ENCODE measurements at places on chromosomes 6 and 20.
A peak's percentile ranks its signal among the peaks of the same experiment; 100 is the strongest.

- DNase-seq, result peak; percentile 51
These were observed 86.5 kb upstream of the MRPS10 start for GRCh38 chr6:42304053-42304712.

DNA sequence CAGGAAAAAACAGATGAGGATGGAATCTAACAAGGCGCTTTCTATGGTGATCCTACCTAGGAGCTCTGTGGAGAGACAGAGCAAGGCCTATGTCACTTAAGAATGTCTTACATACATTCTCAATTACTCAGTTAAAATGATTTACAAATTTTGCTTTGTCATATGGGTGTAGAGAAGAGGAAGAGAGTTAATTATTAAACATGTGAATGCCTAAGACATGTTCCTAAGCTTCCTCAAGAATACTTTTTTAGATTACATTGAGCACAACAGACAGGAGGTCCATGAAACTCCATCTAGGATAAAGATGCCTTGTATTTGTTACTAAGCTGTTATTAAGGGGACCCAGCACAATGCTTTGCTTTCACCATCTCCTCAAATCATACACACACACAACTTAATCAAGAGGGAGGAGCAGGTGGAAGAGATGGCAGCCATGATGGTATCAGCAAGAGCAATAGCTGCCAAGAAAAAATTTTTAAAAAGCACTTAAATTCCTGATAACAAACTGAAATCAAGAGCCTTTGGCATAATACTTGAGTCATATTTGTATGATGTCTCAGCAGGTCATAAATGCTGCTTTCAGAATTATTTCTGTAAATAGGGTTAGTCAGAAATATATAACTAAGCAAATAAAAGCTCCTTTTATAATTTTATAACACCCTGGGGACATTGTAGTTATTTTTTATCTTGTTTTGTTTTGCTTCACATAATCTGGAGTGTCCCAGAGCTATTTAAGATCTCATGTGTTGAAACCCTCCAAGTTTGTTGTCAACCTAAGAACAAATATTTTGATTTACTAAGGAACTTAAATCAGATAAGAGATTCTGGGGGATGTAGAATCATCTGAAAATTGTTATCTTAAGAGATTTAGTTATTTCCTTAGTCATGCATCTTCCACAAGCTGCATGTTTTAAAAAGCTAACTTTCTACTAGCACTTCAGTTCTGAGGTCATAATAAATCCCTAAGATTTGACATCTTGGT lies 70.0 kb upstream of the CD2AP start:
- DNase-seq, result no peak

DNA sequence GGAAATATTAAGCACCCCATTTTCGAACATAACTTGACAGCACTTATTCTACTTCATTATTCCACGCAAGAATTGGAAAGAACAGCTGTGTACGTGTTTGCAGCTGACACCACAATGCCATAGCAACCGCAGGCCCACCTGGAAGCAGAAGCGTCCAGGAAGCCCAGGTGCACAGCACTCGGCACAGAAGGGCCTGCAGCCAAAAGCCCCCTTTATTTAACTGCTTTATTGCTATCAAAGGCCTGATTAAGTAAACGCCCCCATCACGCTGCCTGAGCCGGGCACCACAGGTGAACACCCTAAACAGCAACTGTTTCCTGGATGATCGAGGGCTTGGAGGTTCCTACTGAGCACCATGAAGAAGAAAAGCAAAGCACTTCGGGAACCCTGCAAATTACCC lies 6.3 kb downstream of the TAF4 start:
- peak; percentile 7 for DNase-seq

DNA sequence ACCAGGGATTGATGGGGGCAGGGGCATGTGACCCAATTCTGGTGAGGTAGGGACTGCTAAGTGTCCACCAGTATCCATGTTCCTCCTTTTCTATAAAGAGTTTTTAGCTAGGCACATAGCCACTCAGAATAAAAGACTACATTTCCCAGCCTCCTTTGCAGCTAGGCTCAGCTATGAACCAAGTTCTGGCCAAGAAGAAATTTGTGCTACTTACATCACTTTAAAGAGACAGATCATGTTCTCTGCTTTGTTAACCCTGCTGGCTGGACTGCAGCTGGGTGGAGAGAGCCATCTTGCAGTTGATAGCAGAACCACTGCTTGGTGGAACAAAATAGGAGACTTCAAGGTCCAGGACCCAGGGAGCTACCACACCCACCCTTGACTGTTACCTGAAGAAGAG lies 5.3 kb upstream of the CCM2L start:
- DNase-seq, result no peak

DNA sequence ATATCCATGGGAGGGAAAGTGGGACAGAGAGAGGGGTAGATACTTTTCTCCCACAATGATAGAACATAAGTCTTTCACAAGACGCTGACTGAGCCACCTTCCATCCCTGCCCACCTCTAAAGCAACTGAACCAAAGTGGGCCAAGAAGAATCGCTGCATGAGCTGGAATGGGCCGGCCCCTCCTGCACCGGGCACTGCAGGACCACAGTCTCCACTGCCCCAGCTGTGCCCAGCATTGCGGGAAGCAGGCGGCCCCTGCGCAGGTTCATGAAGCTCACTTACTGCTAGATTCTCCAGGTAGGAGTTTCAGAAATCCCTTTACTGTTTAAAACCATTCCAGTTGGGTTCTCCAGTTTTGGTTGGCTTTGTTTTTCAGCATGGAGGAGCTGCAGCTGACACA lies 32.0 kb upstream of the CST7 start:
- DNase-seq, result no peak

- no peak for DNase-seq
These were observed 148.7 kb downstream of the DOK5 start for GRCh38 chr20:54623991-54624569.

DNA sequence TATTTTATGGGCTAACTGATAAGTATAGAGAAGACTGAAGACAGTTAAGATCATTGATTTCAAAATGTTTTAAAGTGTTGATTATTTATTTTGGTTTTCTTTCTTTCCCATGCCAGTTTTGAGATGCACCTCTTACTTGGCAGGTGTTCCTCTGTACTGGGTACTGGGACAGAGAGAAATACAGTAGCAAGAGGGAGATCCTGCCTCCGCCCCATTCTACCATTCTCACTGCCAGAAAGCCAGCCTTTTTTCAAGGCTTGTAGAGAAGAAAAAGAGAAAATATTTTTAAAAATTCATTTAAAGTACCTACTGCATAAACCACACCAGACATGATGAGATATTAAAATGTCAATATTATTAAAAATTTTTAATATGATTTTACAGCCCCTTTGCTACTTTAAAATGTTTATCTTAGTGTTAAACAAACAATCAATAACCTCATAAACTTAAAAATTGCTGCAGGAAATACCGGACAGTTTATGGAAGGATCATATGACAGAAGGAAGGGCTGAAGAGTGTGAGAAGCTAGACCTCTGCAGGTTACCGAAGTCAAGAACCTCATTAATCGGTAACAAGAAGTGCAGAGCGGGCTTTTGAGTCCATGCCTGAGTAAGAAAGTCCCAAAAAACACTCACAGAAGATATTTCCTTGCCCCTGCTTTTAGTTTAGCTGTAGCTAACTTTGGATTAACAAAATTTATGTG lies 117.8 kb upstream of the ESR1 start:
- DNase-seq, result no peak

DNA sequence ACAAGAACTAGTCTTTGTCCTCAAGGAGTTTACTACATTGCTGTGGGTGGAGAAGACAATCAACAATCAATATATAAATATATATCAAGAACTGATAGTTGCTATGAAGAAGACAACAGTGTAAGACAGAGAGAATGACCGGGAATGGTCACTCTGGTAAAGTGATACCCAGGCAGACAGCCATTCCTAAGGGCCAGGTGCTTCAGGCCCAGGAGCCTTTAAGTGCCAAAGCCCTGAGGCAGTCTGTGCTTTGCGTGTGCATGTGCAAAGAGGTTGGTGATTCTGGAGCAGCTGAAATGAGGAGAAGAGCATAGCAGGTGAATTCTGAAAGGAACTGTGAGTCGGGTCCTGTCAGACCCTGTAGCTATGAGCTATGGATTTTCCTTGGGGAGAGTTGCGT lies 154.2 kb downstream of the DOK5 start:
- DNase-seq, result no peak

DNA sequence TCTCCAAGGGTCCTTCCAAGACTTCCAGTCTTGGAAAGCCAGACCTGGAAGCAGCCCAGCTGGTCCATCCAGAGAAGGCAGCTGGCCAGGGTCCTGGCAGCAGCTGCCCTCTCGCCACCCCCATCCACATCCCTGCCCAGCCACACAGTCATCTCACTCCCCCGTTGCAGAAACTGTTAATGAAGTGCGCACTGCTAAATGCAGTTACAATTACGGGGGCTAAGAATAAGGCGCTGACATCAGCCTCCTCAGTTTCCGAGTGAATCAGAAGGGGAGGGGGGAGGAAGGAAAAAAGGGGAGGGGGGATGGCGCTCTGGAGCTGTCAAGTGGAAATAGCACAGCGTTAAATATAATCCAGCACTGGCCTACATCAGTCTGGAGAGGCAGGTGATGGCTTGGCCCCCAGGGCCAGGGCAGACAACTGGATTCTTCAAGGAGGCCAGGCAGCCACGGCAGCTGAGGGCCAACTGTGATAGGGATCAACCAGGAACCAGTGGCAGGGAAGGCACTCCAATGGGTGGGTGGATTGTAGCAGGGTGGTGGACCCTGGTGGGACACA lies 6.9 kb downstream of the RIMS4 start:
- no peak for DNase-seq

DNA sequence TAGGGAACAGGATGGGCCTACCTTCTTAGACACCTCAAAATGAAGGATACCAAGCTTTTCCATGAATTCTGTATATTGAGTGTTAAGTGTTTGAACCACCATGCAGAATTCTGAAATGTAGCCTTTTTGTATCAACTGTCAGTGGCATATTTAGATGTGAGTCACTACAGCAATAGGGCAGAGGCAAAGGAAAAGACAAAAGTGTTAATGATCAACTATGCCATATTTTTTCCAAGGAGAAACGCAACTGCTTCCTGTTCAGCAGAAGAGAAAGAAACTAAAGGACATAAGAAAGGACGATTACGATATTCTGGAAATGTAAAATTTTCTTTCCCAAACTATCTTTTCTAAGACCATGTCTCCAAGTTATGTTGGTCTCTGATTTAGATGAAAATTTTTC lies 104.6 kb upstream of the RSPO3 start:
- DNase-seq, result no peak

DNA sequence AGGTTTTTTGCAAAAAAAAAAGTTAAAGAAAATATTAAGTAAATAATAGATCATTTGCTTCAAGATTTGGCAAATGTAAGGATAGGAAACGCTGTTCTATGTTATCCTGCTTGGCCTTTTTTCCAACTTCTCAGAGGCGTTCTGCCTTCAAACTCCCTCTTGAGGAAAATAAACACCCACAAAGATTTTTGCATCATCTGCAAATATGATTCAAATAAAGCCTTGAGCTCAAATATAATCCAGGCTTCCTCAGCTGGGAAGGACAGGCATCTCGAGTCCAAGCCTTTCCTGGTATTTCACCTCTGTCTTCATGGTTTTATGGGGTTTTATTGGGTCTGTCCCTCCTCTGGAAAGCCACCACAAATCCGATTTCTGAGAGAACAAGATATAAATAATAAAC lies 67.7 kb upstream of the PTPN1 start:
- no peak for DNase-seq

DNA sequence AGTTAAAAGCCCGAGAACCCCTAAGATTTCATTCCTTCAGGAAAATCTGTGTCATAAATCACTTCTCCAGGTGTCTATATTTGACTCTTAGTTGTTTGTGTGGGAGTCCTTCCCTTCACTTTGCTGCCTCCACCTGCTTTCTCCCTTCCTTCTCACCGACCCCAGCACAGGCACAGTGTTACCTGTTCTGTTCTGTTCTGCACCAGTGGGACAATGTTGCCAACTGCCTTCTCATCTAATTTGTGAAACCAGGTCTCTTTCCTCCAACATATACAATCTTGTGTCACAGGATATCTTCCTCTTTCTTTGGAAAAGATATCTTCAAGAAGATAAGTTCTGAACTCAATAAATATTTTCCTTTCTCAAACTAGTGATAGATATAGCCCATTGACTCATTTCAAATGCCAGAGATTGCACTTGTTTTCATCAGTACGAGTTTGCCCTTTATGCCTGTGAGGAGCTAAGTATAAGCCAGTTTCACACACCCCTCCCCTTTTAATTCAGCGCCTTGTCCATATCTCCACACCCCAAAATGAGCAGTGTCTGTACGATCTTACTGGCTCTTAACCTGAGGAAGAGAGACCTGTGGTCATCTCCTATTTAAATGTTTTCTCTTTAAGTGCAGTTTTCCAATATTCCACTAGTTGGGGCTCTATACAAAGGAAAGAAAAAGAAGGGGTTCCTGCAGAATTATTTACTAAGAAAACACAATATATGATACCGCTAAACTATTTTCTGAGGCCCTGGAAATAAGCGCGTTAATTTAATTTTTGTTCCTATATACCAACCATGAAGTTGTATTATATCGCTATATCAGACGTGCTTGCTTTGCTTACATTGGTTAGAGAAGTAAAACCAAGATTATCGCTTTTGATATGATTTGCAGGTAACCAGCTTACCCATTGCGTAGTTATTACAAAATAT lies 81.6 kb upstream of the PREP start:
- peak; percentile 40 for DNase-seq

- no peak for DNase-seq
These were observed 164.4 kb downstream of the SIM1 start for GRCh38 chr6:100300221-100300736.

DNA sequence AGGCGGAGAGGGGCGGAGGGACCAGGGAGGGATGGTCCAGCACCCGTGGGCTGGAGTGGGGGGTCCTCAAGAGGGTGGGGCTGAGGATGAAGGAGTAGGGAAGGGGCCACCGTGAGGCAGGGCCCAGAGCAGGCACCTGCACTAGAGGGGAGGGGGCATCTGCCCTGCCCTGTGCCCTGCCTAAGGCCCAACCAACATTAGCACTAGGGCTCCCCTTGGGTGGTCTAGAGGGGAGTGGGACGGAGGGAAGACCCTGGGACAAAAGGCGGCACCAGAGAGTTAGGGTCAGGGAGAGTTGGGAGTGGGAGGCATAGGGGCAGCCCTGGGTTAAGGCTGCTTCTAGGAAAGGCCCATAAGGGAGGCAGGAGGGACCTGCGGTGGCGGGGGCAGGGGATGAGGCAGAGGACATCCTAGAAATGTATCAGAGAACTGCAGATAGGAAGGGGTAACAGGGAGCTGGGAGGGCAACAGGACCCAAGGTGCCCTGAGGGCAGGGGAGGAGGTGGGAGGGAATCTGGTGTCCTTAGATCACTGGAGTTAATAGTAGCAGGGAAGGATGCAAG lies 24.5 kb downstream of the HLA-F start:
- no peak for DNase-seq

DNA sequence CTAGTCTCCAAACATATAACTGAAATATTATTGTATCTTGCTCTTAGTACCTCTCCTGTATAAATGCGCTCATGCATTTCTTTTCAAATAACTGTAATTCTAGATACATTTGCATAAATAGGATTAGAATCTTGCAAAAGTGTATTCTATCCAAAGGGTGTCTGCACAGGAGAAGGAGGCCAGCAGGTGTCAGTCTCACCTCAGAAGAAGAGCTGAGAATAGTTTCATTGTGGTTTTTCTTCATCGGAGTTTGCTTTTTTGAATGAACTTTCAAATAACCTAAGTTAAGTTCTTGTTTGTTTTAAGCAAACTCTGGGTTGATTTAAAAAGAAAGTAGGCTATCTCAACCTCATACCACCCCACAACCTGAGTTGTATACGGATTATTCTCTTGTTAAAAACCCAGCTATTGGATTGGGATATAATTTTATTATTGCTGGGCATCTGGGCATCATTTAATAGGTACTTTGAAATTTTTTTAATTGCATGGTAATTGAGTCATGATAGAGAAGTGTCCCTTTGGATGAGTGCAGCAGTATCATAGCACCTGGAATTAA lies 125.0 kb upstream of the MLIP start:
- peak; percentile 47 for DNase-seq

Measured in D341Med (cell line).